ENCODE measurements at places on chromosomes 11 and 22. TPM values are rescaled to one million over a fixed set of nuclear protein-coding genes. Genes with fewer than 3 reads are reported as not detected.

The KCNK4 gene
- total RNA-seq: 0.15 TPM

The ROBO3 gene
- total RNA-seq: 7.9 TPM

The OR5W2 gene
- not detected for total RNA-seq

The F2 gene
- total RNA-seq: not detected

The CAPN5 gene
- 0.43 TPM for total RNA-seq

The NRIP3 gene
- total RNA-seq: 2.4 TPM

The MRGPRX4 gene
- not detected for total RNA-seq

The ADAMTS15 gene
- not detected for total RNA-seq

The LRRN4CL gene
- 0.20 TPM for total RNA-seq

The HORMAD2 gene
- not detected for total RNA-seq

Data from activated CD4-positive, alpha-beta memory T cell treated with anti-CD3 and anti-CD28 coated beads, Interleukin-2, amount 10 ng/mL, durations not matched to agents 7 days and 5 days (primary cell).